ENCODE measurements at places on chromosomes 13 and 19. TPM values are rescaled to one million over a fixed set of nuclear protein-coding genes. Genes with fewer than 3 reads are reported as not detected.
A peak's percentile ranks its signal among the peaks of the same experiment; 100 is the strongest.

DNA sequence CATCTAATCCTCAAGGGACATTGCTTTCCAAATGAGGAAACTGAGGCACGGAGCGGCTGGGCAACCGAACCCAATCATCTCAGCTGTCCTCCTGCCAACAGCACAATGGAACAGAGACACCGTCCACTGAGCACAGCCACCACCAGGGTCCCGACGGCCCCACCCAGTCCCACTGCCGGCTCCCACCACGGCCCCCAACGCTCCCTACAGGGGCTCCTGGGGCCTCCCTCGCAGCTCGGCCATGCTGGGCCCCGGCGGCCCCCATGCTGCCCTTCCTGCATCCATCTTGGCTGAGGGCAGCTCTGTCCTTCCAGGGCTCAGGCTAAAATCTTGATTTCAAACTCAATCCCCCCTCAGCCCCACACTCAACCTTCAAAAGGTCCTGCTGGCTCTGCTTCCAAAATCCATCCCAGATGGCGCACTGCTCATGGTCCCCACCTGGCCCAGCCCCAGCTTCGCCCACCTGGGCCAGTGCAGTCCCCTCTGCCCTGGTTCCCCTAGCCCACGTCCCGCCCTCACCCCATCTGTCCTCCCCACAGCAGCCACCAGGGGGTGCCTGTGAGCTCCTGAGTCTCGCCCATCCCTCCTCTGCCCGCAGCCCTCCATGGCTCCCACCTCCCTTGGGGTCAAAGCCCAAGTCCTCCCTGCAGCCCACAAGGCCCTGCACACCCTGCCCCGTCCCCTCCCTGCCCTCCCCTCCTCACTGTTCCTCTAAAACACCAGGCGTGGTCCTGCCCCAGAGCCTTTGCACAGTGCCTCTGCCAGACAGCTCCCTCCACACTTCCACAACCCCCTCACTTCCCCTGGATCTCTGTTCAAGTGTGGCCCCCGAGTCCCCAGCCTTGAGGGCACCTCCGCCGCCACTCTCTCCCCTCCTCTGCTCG lies 7.9 kb downstream of the PIP5K1C start:
- DNase-seq, result peak; percentile 51

- no peak for DNase-seq
These were observed 88.2 kb downstream of the STK24 start for GRCh38 chr13:98488736-98489135.

DNA sequence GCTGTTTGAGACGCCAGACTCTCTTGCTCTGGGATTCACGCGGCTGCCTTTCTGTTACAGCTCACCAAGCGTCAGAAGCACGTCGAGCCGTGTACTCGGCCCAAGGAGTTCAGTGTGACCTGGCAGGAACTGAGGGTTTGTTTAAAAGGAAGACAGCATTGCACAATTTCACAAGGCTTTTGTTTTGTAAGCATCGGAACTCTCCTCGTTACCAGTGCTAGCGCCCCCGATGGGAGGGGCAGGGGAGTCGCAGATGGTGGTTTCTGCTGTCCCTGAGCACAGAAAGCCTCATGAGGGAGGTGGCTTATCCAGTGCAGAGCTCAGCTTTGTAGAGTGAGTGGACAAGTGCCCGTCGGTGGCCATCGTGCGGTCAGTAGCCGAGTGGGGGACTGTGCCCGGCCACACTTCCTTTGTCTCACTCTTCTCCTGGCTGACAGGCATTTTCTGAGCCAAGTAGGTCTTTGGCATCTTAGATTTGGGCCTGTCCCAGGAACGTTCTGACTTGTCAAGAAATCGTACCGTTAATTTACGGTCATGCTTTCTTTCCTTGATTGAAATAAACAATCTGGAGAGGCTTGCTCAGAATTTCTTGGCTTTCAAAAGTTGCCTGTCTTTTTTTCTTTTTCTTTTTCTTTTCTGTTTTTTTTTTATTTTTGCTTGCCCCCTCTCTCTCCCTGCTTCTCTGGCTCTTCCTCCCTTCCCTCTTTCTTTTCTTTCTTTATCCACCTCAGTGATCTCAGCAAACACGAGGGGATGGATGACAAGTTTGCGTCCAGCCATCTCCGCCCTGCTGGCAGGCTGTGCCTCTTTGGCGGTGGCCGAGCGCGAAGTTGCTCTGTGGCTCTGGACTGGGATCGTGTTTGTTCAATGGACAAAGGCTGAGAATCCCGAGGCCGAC lies 7.7 kb downstream of the KDM4B start:
- DNase-seq, result no peak

- DNase-seq, result no peak
These were observed 260.4 kb downstream of the NALCN start for GRCh38 chr13:101155920-101156319.

- no peak for DNase-seq
These were observed 230.7 kb downstream of the NDFIP2 start for GRCh38 chr13:79711631-79712030.

- DNase-seq, result peak; percentile 70
These were observed 157.2 kb downstream of the TM9SF2 start for GRCh38 chr13:99658261-99658991.

DNA sequence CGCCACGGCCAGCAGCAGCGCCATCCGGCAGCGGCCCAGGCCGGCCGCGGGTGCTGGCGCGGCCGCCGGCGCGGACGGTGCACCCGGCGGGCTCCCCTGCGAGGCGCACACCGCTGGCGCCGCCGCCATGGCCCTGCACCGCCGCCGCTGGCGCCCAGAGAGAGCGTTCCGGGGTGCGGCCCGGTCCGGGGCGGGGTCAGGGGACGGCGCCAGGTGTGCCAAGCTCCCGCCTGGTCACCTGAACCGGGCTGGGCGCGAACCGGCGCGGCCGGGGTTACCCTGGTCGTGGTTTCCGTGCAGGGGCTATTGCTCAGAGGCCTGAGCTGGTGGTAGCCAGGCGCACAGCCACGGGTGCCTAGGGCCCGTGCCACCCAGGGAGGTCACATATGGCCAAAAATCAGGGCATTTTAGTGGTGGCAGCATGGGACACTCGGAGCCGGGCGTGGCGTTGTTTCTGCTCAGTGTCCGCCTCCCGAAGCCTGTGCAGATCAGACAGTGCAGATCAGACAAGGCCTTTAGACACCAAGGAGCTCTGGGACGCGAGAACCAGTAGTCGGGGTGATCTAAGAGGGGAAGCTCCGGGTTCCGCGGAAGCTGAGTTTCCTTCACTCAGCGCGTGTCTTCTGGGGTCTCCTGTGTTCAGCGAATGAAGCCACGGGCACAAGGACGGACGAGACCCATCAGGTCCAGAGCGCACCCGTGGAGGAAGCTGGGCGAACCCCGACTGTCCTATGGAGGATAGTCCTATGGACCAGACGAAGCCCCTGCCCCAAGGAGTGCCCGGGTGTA lies at the start of gene TMEM238:
TMEM238 (minus strand) TSS at position 162 of the 789 bp plus-strand sequence; CDS start at position 129, 33 bp downstream.
- DNase-seq, result no peak

DNA sequence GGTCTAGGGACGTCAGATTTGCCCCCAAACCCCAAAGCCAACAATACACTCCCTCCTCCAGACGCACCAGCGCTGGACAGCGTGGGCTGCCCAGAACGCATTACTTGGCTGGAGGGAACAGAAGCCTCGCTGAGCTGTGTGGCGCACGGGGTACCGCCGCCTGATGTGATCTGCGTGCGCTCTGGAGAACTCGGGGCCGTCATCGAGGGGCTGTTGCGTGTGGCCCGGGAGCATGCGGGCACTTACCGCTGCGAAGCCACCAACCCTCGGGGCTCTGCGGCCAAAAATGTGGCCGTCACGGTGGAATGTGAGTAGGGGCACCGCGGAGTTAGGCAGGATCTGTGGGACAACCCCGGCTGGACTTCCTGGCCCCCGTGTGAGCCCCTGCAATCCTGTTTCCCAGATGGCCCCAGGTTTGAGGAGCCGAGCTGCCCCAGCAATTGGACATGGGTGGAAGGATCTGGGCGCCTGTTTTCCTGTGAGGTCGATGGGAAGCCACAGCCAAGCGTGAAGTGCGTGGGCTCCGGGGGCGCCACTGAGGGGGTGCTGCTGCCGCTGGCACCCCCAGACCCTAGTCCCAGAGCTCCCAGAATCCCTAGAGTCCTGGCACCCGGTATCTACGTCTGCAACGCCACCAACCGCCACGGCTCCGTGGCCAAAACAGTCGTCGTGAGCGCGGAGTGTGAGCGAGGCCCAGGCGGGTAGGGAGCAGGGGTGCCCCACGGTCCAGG lies 4.0 kb downstream of the ICAM5 start:
- no peak for DNase-seq

- no peak for DNase-seq
These were observed 113.7 kb upstream of the SLITRK1 start for GRCh38 chr13:83995930-83996329.

GRCh38 chr19:30391554-30392551 lies 19.7 kb downstream of the ZNF536 start:
- no peak for DNase-seq

SLITRK6 gene
- total RNA-seq, result not detected

GRCh38 chr19:55676889-55677505 lies 2.0 kb downstream of the EPN1 start:
- no peak for DNase-seq

HIF3A gene
- total RNA-seq, result 54.6 TPM

- no peak for DNase-seq
These were observed 9.6 kb downstream of the KHSRP start for GRCh38 chr19:6414793-6415590.

- DNase-seq, result no peak
These were observed 937.9 kb downstream of the EFNB2 start for GRCh38 chr13:105597573-105597972.

LRRC25 gene
- total RNA-seq, result not detected

CYP2A7 gene
- total RNA-seq, result not detected

CCNE1 gene
- 2.6 TPM for total RNA-seq

DNA sequence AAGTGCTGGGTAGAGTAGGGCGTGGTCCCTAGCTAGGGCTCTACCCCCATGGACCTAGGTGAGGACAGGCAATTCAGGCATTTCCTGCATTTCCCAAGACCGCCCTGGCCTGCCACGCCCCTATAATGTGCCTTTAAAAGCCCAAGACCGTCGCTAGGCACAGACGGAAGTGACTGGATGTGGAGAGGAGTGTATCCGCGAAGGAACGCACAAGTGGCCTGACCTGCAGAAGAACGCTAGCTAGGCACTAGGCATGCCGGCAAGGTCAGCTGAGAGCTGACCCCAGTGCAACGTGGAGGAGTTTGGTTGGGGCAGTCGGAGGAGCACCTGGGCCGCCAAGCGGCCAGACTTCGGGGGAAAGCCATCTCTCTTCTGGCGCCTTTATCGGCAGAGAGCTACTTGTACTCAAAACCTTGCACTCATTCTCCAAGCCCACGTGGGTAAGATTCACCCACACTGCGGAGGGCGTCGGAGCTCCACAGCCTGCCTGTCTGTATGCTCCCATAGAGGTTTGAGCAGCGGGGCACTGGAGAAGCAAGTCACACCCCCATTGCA lies 370.0 kb downstream of the FGF9 start:
- no peak for DNase-seq

DNA sequence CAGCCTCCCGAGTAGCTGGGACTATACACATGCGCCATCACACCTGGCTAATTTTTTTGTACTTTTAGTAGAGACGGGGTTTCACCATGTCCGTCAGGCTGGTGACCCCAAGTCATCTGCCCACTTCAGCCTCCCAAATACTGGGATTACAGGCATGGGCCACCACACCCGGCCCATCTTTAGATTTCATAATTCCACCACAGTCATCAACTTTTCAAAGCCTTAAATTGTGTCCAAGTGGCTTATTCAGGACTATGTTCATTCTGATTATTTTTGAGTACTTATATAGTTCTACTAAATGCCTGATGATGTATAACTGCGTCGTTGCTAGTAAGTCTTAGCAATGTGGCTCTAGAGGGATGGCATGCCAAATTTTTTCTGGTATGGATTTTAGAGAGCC lies 36.9 kb downstream of the FLT1 start:
- no peak for DNase-seq

DNA sequence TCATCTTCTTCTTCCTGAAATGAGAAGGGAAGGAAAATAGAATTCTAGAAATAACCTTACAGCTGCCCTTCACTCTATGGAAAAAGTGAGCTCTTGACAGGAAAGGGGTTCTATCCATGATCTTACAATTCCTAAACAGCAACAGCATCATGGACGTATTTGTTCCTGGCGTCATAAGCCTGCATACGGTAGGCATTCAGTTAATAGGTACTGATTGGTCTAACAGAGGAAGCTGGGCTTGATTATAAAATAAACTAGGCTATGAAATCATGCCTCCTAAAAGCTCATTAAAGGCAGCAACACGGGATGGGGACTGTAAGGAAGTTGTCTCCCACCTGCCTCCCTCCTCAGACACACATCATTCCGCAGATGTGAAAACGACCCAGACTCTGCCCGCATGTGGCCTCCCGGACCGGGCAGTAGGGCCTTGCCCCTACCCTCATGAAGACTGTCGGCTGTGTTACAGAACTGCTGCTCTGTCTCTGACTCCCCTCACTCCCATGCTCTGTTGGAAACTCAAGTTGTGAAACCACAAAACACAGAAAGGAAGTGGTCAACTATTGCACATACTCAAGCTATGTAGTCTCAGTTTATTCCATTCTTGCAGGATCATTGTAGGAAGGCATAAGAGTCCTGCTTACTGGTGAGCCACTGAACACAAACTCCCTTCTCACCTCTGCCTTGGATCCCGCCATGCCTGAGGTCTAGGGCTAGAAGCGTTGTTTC lies 129.8 kb downstream of the DLEU7 start:
- DNase-seq, result peak; percentile 48

- DNase-seq, result no peak
These were observed 10.5 kb downstream of the NAXD start for GRCh38 chr13:110625771-110626321.

ZNF20 gene
- total RNA-seq, result 3.2 TPM

DNA sequence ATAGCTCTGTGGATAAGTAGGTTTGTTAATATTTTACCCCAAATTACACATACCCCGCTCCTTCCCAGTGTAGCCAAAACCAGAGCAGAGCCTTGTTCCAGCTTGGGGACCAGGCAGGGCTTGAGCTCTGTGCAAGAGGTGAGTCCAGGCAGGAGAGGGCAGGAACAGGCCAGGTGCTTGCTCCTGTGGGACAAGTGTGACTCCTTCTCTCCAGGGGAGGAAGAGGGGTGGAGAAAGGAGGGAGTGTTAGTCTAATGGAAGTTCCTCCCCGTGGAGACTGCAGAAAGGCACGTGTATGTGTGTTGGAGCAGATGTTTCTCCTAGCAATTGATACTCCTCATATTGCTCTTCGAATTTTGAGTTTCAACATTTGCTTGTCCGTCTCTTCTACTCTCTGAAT lies 201.0 kb downstream of the FGF9 start:
- DNase-seq, result no peak

DNA sequence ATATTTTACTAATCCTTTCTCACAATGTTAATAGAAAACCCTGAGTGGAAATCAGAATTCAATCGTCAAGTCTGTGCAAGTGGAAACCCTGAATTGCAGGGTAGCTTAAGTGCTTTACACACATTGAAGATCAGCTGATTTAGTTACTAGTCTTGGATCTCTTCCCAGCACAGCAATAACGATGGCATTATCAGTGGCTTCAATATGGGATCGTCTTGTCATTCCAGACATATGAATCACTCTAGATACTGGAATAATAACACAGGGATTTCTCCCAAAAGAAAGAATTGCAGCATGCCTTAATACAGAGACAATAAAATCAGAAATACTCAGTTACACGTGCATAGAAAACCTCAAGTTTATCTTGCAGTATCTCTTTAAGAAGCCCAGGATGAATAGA lies 12.6 kb upstream of the METTL21C start:
- peak; percentile 80 for DNase-seq
